ENCODE measurements at places on chromosomes 3 and 15. TPM values are rescaled to one million over a fixed set of nuclear protein-coding genes. Genes with fewer than 3 reads are reported as not detected.

FGF7 gene
- total RNA-seq: 42.8 TPM

- no peak for DNase-seq
Observed at GRCh38 chr3:176579711-176580185, 617.5 kb downstream of the TBL1XR1 start.

ATP13A4 gene
- total RNA-seq: 0.22 TPM

DNA sequence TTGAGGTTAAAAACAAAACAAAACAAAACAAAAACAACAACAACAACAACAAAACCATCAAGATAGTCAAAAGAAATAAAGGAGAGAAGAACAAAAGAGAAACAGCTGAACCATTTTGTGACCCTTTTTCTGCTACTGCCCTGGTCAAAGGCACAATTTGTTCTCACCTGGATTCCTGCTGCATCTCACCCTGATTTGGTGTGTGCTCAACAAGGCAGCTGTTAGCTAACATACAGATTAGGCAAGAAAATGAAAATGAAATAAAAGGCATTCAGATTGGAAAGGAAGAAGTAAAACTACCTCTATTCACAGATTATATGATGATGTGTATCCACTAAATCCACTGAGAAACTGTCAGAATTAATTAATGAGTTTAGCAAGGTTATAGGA, 28.7 kb upstream of the XIRP1 start:
- no peak for DNase-seq

DNA sequence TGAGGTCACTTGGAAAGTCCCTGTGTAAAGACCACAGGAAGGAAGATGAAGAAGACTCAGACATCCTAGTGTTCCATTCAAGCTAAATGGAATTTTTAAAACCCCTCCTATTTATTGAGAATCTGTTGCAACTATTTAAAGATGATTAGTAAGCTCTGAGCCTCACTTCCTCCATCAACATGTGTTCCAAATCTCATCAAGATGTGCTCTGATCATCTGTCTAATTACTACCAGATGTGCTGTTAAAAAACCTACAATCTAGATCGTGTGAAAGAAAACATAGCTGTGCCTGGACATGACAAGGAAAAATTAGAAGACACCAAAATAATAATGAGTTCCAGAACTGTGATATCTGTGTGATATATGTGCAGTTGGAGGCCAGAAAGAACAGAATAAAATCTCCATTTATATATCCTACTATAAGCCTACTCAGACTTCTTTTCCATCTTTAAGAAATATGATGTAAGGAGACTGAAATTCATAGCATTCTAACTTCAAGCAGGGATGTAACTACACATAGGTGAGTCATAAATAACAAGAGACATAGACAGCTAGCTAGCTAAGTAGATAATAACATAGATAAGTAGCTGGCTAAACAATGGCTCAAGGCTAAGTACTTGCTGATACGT, 7.8 kb downstream of the XPC start:
- no peak for DNase-seq

CFAP100 gene
- not detected for total RNA-seq

TGM5 gene
- not detected for total RNA-seq

SNX1 gene
- total RNA-seq: 110 TPM

EPHA3 gene
- total RNA-seq: 3.6 TPM

CTXN2 gene
- not detected for total RNA-seq

USP50 gene
- total RNA-seq: 0.49 TPM

ELP6 gene
- total RNA-seq: 16.5 TPM

All from heart right ventricle (tissue), 16 donors.